ENCODE measurements at places on chromosomes 12 and 14.

- H3K4me1 ChIP-seq: no peaks in the 10 kb centered on the region
- H3K27me3 ChIP-seq: no peaks in the 10 kb centered on the region
- no peak for DNase-seq
- H3K4me3 ChIP-seq: no peak overlapping the region
Observed at GRCh38 chr12:65759735-65760134, 64.5 kb upstream of the HMGA2 start.

GRCh38 chr14:99192028-99192621, 79.9 kb downstream of the BCL11B start:
- no peak overlapping the region for H3K4me3 ChIP-seq
- no peak for DNase-seq
- no peak overlapping the region for H3K27ac ChIP-seq
- no peaks in the 10 kb centered on the region for H3K36me3 ChIP-seq
- H3K4me1 ChIP-seq: no peaks in the 10 kb centered on the region

DNA sequence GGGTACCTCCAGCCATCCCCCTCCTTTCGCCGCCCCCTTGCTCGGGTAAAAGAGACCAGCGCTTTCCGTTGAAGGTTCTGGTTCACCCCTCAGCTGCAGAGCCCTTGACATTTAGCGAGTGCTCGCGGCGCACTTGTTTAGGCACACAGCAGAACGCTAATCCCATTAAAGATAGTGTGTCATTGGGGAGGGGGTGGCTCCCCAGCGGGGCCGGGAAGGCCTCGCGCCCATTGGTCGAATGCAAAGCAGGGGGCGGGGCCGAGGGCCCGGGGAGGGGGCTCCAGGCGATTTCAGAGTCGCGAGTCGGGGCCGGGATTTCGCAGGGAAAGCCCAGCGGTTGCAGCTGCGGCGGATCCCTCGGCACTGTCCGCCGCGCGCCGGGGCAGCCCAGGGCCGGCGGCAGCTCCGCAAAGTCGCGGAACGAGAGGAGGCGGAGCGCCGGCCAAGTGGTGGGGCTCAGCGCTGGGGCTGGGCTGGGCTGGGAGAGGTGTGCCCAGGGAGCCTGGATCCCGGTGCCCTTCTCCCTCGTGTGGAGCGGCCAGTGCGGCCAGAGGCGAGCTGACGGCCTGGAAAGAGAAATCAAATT, 122.9 kb downstream of the TSPAN9 start:
- H3K36me3 ChIP-seq: no peaks in the 10 kb centered on the region
- peak overlapping the region; percentile 35 for H3K4me3 ChIP-seq

GRCh38 chr12:103382736-103383346, 112.9 kb downstream of the C12orf42 start:
- H3K4me1 ChIP-seq: no peaks in the 10 kb centered on the region
- H3K4me3 ChIP-seq: no peak overlapping the region
- no peak overlapping the region for H3K27ac ChIP-seq
- H3K36me3 ChIP-seq: no peaks in the 10 kb centered on the region
- no peaks in the 10 kb centered on the region for H3K27me3 ChIP-seq

GRCh38 chr14:98955741-98956070, 316.3 kb downstream of the BCL11B start:
- DNase-seq: no peak
- no peaks in the 10 kb centered on the region for H3K36me3 ChIP-seq
- H3K27ac ChIP-seq: no peak overlapping the region
- no peaks in the 10 kb centered on the region for H3K4me1 ChIP-seq
- no peak overlapping the region for H3K4me3 ChIP-seq

Data from B cell (primary cell).